Thoracic aorta (tissue), 2 donors: ENCODE measurements at places on chromosomes 6 and 20.

- DNase-seq, result no peak
These were observed 5.0 kb upstream of the KCNK16 start for GRCh38 chr6:39327507-39327906.

- no peak for DNase-seq
These were observed 19.9 kb downstream of the RIN2 start for GRCh38 chr20:19777981-19778380.

DNA sequence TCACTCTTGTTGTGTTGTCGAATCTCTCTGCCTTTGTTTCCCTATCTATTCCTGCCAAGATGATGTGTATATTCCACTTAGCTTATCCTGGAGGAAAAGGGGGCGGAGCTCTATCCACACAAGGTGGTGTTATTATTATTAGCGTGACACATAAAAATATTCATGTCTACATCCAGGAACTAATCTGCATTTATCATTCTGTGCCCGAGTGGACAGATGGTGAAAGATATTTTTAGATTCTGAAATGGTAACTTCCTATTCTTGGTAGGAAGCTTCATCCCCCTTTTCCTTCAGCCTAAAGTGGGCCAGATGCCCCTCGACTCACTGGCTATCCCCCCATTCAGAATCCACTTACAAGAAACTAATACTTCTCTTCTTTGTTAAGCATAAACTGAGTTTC lies 2.0 kb downstream of the XKR7 start:
- DNase-seq, result no peak

- no peak for DNase-seq
These were observed 329.3 kb upstream of the CITED2 start for GRCh38 chr6:139703780-139704179.

GRCh38 chr6:76441875-76442274 lies 369.4 kb upstream of the IMPG1 start:
- no peak for DNase-seq

DNA sequence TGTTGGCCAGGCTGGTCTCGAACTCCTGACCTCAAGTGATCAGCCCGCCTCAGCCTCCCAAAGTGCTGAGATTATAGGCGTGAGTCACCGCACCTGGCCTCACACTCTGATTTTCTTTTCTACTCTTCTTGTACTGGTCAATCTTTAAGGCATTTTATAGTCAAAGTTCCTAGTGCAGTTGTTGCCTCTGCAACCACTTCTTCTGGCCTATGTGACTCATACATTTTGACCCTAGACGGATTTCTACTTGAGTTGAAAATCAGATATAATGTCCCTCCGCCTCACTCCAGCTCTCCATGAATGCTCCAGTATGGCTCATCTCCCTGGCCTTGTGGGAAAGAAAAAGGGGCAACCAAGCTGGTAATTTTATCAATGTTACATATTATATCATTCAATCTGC lies 42.4 kb downstream of the TNFRSF21 start:
- no peak for DNase-seq
